Brain (organoid and tissue), 16 donors: ENCODE measurements at places on chromosomes 2 and 18.

DNA sequence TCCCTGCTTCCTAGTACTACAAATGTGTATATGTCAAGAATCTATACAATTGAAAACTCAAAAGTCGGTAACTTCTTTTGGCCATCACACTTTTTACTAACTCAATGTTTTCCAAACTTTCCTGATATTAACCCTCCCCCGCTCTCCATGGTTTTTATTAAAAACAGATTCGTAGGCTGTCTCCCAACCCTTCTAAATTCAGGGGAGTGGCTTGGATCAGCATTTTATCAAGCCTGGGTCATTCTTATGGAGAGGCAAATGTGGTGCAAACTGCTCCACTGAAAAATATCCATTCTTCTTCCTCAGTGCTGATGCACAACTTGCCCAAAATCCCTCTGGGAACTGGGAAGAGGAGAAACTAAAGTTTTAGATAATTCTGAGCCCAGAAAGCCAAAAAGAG lies 134.2 kb downstream of the RIF1 start:
- DNase-seq, result no peak

- peak; percentile 34 for DNase-seq
Measured at GRCh38 chr2:10097352-10098148, 17.3 kb upstream of the CYS1 start.

- no peak for DNase-seq
Measured at GRCh38 chr2:118530976-118531375, 316.5 kb downstream of the EN1 start.

DNA sequence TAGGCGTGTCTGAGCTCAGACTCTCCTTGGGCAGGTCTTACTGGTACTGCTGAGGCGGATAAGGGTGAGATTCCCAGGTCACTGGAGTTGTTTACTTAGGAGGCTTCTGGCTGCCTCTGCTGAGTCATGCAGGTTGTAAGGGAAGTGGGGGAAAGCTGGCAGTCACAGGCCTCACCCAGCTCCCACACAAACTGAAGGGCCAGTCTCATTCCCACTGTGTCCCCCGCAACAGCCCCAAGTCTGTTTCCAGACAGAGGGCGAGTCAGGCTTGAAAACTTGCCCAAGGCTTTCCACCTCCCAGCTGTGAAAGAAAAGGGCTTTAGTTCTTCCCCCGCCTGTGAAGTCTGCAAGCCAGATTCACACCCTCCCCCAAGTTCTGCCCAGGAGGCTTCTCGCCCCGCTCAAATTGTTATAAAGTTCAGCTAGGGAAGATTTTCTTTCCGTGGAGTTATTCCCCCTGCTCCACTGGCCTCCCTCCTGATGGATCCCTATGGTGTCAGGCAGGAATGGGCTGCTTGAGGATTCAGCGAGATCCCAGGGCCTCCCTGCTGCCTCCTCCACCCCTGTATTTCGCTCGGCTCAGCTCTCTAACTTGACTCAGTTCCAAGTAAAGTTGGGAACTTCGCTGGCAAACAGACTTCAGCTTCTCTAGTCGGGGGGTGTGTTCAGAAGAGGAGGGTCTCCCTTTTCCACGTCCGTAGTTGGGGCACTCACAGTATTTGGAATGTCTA lies 248.6 kb downstream of the NR4A2 start:
- DNase-seq, result no peak

DNA sequence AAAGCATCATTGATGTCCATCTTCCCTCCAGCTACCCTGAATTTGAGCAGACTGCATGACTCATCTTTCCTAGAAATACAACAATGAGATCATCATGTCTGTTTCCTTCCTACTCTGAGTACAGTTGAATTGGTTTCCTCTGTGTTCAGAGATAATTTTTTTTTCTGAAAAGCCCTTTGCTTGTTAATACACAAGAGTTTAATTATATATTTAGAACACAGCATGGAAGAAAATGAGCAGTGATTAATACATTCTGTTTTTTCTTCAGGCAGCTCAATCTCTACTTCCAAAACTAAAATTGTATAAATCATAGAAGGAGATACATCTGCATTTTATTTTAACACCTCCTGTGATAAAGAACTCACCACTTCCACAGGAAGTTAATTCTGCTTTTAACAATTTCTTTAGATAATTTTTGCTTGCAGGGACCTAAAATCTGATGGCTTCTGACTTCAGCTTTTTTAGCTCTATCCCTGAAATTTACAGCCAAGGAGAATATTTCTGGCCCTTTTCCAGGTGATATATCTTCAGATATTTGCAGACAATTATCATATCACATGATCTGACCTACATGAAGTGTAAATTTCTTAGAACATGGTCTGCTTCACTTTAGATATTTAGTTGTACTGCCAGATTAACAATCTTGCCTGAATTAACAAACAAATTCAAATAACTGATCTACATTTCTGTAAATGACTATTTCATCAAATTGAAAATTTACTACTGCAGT lies 249.0 kb downstream of the TRIB2 start:
- DNase-seq, result peak; percentile 9

DNA sequence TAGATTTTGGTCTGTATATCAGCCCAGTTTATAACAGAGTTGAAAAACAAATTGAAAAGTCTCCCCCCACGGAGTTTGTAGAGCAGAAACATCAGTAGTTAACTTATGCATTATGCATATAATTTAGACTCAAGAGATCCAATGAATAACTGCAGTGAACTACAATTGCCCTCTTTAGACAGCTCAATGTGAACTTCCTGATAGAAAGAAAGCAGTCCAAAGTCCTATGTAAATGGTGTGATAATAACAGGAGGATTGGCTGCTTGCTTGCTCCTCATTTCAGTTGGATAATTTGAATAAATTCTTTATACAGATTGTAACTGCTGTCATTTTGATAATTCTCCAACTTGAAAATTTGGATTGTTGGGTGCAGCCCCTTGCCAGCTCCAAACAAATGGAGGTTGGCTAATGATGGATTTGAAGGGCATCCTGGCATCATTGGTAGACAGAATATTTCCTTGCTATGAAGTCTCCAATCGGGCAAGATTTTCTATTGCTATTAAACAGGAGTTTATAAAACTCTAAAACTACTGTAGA lies 297.1 kb downstream of the ASXL3 start:
- DNase-seq, result no peak

- no peak for DNase-seq
Measured at GRCh38 chr2:206163251-206163880, 3.7 kb downstream of the EEF1B2 start.

GRCh38 chr18:25005541-25006403 lies 346.2 kb downstream of the ZNF521 start:
- no peak for DNase-seq

DNA sequence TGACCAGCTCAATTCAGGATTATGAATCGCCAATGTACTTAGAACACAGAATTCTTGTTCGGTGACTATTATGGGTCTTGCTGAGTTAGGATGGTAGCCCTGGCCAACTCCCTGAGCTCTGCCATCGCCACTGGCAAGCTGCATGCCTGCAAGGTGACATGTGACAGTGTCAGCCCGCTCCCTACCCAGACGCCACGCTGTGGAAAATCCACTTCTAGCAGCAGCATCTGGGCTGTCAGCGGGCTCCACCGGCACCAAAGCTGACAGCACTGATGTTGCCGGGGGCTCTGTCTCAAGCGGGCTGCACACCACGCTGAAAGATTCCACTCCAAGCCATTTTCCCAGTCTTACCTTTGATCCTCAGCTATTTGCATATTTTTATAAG lies 100.7 kb downstream of the MYT1L start:
- peak; percentile 38 for DNase-seq
